ENCODE measurements at places on chromosomes 2 and 18.

DNA sequence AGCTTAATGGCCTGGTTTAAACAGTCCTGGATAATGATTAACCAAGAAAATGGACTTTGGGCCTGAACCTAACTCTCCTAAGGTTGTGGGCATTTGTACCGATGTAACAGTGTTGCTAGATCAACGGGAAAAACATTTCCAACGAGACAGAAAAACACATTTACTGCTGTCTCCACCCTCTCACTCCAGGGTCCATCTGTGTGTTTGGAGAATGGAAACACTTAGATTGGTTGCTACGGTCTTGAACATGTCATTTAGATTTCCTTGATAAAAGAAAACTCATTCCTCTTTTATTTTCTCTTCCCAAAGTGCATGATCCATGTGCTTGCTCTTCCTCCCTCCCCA, 88.0 kb downstream of the SOCS6 start:
- no peak for DNase-seq

- DNase-seq, result peak; percentile 88
Measured at GRCh38 chr2:111054791-111055691, 65.7 kb upstream of the BCL2L11 start.

- DNase-seq, result no peak
Measured at GRCh38 chr2:99939135-99939534, 203.3 kb downstream of the AFF3 start.

- DNase-seq, result no peak
Measured at GRCh38 chr2:138223319-138223718, 259.0 kb downstream of the HNMT start.

DNA sequence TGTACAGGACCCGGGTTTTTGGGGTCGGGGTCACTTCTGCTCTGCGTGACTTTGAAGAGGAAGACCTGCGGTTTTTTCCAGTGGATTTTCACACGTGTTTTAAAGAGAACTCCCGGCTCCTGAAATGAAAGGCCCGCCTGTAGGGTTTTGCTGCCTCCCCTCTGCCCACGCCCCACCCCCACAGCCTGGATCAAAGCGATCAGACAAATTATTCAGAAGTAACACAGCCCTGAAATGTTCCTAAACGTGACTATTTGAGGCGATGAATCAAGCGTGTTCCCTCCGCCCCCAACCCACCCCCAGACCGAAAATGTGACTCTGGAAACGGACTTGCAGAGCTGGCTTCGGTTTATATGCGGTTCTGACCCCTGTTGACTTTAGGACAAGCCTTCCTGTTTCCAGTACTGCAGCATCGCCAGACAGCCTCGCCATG, 28.7 kb upstream of the SMIM21 start:
- DNase-seq, result no peak

GRCh38 chr2:23132000-23132399, 253.0 kb upstream of the KLHL29 start:
- no peak for DNase-seq

DNA sequence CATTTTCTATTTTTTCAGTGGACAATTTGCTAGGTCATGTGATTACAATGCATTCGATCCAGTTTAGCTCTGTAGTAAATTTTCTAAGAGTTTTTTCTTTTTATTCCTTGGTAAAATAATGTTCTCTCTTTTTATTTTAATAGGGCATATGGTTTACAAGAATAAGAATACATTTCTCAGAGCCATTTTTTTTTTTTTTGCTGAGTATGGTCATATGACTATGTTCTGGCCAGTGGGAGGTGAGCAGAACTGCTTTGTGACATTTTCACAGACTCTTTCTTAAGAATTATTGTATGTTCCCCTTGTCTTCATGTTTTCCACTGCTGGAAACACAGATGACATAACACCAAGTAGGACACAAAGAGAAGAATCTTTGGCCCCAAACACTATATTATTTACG, 626.6 kb upstream of the FSHR start:
- no peak for DNase-seq

GRCh38 chr18:939958-940357, 35.3 kb downstream of the ADCYAP1 start:
- peak; percentile 32 for DNase-seq

DNA sequence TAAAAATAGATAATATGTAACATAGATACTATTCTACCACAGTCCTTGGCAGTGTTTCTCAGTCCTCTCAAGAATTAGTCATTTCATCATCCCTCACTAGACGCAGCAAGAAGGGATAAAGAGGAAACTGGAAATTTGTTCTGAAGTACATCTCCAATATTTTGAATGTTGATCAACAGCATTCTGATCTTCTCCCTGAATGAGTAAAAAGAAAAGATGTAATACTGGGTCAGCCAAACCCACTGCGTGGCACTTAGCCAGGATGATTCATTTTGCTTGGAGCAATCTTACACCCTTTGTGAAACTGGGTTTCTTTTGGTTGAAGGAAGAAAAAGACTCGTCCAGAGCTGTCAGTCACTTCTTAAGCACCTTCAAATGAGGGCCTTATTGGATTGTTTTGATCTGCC, 54.1 kb downstream of the TAF1B start:
- peak; percentile 9 for DNase-seq

GRCh38 chr2:58146707-58147106, 94.4 kb downstream of the FANCL start:
- no peak for DNase-seq

DNA sequence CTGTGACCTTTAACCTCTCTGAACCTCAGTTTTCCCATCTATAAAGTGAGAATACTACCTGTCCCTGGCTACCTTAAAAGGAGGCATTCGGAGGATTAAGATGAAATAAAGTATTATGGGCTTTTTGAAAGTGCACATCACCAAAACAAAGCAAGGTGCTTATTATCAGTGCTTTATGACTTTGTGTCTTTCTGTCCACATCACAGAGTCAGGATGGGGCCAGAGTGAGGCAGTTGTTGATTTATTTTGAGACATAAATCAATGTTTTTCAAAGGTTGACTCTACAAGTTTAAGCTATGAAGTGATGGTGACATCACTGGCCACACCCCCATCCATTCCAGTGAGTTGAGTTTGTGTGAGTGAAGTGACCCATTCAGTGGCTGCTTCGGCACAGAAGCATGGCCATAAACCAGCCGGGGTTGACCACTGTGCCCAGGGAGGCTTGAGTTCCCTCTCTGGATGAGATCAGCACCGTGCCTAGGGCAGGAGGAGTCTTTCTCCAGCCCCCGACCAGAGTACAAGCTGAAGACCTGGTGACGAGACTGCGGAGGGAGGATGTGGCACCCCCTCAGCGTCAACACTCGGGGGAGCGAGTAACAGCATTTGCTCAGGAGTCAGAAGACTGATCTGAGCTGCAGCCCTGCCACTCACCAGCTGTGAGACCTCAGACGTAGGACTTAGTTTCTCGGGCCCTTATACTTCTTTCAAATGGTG, 89.0 kb upstream of the PPP1CB start:
- DNase-seq, result no peak

DNA sequence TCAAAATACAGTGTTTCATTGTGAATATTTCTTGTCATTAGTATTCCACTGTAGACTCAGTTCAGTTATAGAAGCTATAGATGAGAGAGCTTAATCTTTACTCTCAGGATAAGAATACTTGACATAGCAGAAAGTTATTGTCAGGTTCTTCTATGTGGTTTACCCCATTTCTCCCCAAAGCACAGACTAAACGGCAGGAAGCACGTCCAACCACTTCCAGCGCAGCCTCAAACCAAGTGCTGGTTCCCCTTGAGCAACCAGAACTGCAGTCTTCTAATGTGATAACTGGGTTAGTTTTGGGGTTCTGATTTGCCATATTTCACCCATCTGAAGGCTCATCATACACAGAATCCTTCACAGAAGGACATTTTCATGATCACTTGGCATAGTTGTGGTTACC, 324.7 kb downstream of the SLC8A1 start:
- DNase-seq, result no peak

DNA sequence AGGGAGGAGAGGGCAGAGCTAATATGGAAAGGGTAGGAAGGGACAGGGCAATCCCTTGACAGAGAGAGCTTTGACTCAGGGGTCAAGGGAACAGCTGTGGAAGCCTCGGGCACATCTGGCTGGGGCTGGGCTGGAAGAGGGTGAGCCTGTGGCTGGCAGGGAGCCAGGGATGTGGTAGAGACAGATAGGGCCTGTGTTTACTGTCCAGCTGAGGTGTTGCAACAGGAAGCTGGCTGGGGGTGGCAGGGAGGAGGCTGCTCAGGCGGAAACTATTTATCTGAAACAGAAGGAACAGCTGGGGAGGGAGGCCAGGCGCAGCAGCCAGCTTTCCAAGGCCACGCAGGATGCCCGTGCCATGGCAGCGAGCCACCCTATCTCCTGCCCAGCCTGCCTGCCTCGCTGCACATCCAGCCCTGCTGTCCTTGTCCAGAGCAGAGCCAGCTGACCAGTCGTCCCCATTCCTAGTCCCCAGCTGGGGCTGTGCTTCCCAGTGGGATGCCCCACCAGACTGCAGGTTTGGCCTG, 264.7 kb downstream of the CYP26B1 start:
- no peak for DNase-seq

GRCh38 chr2:190415794-190416775, 7.9 kb downstream of the MFSD6 start:
- no peak for DNase-seq

- no peak for DNase-seq
Measured at GRCh38 chr2:24908461-24908901, 11.6 kb downstream of the ADCY3 start.

GRCh38 chr2:234083572-234084348, 33.3 kb downstream of the SPP2 start:
- DNase-seq, result no peak

GRCh38 chr18:3610813-3611212, 160.8 kb downstream of the TGIF1 start:
- no peak for DNase-seq

DNA sequence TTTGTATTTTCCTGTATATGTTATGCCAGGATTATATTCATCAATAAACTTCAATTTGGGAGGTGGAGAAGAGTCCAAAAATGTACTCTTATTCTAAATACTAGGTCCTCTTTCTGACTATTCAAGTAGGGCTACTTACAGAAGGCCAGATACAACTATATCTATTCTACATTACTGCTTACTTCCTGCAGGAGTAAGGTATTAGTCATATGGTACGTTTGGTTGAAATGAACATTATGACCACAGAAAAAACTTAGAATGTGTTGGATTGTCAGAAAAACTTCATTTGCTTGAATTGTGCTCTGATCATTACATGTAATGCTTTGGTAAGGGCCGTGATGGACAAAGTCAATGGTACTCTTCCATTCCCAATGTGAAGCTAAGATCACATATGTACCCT, 35.0 kb downstream of the STAT4 start:
- DNase-seq, result no peak

GRCh38 chr2:229339618-229340017, 68.5 kb upstream of the PID1 start:
- DNase-seq, result no peak

DNA sequence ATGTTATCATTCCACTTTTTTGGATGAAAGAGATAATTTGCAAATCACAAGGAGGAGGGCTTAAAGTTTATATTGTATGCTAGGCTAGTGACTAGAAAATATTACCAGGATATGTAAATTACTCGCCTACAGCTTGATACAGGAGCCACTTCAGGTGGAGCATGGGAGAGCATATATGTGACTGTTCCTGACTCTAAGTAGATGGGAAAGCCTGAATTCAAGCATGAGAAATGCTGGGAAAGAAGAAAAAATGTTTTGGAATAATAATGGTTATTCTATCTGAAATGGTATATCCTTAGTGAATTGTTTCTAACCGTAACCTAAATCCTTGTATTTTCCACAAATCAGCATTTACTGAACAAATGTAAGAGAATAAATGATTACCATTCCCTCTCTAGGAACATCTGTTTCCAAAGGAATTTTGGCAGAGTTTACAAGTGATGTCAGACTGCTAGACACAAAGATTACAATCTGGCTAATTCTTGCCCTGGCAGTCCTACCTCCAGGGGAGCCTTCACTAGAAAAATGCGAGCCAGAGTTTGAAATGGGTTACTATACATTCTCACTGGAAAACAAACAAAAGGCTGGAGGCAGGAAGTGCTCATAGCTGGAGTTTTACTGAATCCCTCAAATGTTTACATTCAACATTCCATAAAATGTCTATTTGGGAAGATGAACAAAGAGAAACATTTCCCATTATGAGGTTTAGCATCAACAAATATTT, 129.4 kb upstream of the MAPRE2 start:
- DNase-seq, result no peak
